Left renal cortex interstitium (tissue), 4 donors: ENCODE measurements at places on chromosomes 1 and 21. TPM values are rescaled to one million over a fixed set of nuclear protein-coding genes. Genes with fewer than 3 reads are reported as not detected.

DNA sequence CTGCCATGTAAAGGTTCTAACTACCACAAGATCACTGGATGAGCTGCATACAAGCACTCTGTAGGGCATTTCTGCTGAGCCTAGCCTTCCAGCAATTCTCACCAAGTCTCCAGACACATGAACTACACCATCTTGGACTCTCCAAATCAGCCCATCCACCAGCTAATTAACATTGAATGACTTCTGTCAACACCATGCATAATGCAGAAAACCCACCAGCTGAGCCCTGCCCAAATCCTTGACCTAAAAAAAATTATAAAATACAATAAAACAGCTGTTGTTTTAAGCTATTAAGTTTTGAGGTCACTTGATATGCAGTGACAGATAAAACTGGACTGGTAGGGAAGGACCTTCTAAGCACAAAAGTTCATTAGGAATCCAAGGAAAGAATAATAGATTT is 44.3 kb upstream of the ATP1B1 start:
- DNase-seq = no peak

GRCh38 chr1:227058321-227058751 is 118.2 kb downstream of the COQ8A start:
- DNase-seq = no peak

Gene TGFB2
- polyA plus RNA-seq = 13.2 TPM

- DNase-seq = no peak
These were observed 44.4 kb downstream of the COLGALT2 start for GRCh38 chr1:183993132-183993531.

GRCh38 chr1:22739648-22740385 is 29.2 kb downstream of the EPHB2 start:
- DNase-seq = peak; percentile 23

GRCh38 chr1:54142146-54142900 is 10.5 kb downstream of the CDCP2 start:
- DNase-seq = no peak

Gene COL11A1
- 4.3 TPM for polyA plus RNA-seq

DNA sequence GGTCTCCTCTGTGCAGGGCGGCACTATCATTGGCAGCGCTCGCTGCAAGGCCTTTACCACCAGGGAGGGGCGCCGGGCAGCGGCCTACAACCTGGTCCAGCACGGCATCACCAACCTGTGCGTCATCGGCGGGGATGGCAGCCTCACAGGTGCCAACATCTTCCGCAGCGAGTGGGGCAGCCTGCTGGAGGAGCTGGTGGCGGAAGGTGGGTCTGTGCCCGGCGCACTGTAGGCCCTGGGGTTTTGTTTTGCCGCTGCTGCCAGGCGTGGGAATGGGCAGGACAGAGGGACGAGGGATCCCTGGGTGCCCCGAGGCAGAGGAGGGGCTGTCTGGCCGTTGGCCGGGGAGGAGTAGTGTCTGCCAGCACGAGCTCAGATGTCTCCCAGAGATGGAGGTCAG is 12.2 kb downstream of the PFKL start:
- no peak for DNase-seq

DNA sequence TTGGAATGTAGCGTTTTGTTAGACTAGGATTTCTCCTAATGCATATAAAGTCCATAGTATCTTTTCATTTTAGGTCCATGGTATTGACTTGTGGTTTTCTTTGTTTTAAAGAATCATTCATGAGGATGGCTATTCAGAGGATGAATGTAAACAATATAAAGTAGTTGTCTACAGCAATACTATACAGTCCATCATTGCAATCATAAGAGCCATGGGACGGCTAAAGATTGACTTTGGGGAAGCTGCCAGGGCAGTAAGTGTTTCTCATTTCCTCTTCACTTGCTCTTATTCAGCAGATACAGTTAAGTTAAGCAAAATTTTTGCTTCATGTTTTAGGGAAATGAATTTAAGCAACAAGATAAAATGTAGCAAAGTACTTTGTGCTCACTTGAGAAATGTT is 25.4 kb downstream of the GNAI3 start:
- no peak for DNase-seq

Gene HSPB7
- polyA plus RNA-seq = 3.4 TPM

DNA sequence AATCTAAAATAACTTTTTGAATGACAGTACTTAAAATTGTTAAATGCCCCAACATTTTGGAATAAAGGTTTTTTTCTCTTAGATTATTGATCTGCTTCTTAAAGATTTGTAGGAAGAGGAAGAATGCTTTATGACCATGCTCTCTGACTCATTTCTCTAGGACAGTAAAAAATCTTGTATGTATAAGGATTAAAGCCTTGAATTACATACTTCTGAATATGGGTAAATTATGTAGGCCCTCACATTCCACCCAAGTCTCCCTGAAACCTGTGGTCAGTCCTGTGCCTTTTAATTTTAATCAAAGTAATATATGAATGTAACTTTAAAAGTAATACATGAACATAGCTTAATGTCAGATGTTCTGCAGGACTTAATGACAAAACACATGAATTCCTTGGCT is 50.5 kb downstream of the ABCD3 start:
- no peak for DNase-seq

- no peak for DNase-seq
These were observed 8.7 kb upstream of the TNFRSF14 start for GRCh38 chr1:2547210-2548067.

DNA sequence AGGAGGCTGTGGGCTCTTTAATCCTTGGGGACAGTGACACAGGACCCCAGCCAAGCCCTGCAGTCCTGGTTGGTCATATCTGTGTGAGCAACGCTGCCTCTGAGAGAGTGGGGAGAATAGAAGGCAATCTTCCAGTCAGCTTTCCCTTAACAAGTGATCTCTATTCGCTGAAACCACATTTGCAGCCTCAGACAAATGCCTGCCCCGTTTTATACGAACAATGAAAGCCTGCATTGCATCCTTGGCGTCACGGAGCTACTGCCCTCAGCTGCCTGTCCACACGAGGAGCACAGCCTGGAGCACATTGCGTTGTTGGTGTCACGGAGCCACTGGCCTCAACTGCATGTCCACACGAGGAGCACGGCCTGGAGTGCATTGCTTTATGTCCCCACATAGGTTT is 150.2 kb upstream of the ARHGEF16 start:
- DNase-seq = no peak

Gene CLCNKB
- polyA plus RNA-seq = 53.8 TPM

- no peak for DNase-seq
These were observed 8.8 kb upstream of the CCDC27 start for GRCh38 chr1:3743421-3743820.

- no peak for DNase-seq
These were observed 68.0 kb downstream of the ANGPTL1 start for GRCh38 chr1:178802873-178803272.
